ENCODE measurements at places on chromosomes 6 and 20.

DNA sequence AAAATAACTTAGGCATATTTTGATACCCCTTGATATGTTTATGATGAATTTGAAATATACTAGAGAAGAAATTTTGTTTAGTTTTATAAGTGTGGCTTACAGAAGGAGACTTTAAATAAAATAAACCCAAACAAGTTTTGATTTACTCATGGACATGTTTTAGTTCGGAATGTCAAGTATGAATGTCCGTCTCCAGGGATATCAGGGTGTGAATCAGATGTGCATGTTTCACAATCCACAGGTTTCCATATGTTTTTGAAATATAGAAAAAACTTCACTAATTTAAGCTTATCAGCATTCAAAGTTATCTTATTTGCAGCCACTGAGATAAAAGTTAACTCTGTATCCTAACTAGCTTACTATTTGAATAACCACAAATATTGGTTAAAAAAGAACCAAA lies 51.5 kb downstream of the PLCB1 start:
- DNase-seq, result no peak

GRCh38 chr6:126672649-126673048 lies 332.7 kb downstream of the CENPW start:
- no peak for DNase-seq

- DNase-seq, result no peak
These were observed 58.9 kb downstream of the PTPRK start for GRCh38 chr6:128461501-128461900.

DNA sequence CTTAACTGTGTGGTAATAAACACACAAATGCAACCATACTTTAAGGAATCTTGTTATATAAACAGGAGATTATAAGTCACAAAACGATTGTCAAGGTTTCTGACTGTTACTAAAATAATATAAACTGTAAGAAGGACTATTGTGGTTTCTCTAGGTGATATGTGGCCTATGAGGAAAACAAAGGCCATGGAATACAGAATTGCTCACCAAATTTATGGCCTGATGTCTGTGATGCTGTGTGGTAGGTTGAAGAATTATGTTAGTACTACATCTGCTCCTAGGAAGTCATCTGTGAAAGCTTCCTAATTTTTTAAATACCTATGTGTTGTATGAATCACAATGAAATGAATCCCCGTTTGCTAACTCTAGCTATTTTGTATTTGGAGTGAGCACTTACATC lies 875.4 kb upstream of the MAP3K7 start:
- DNase-seq, result no peak

DNA sequence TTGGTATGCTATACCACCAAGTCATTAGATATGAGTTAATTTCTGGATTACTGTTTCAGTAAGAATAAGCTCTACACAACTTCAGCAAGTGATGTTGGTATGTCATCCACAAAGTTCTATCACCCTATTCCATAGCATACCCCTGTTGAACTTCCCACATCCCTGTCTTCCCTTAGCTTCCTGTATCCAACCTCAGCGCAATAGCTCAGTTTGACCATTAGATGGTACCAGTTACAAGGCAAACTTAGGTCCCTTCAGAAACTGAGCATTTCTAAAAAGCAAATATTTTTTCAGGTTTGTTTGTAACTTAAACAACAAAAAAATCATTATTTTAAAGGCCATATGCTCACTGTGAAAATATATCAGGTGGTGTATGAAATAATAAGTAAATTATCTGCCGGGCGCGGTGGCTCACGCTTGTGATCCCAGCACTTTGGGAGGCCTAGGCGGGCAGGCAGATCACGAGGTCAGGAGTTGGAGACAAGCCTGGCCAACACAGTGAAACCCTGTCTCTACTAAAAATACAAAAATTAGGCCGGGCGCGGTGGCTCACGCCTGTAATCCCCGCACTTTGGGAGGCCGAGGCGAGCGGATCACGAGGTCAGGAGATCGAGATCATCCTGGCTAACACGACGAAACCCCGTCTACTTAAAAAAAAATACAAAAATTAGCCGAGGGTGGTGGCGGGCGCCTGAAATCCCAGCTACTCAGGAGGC lies 8.8 kb upstream of the MOG start:
- DNase-seq, result no peak
